ENCODE measurements at places on chromosomes 2 and 18.

- DNase-seq, result no peak
These were observed 67.5 kb downstream of the RMDN2 start for GRCh38 chr2:37992601-37993000.

DNA sequence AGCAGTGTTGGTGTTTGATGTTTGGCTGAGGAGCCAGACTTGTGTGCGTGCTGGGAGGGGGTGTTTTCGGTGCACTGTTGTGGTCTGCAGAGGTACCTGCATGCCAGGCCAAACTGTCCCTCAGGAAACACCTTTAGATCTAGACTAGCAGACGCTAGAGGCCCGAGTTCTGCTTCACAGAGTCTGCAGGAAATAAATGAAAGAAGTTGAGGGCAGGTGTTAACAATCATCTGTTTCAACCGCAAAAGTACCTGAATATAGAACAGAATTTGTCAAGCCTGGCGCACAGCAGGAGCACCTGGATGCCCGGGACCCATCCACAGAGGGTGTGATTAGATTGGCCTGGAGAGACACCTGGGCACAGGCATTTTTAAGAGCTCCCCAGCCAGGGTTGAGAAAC, 40.5 kb upstream of the REL start:
- no peak for DNase-seq

- no peak for DNase-seq
These were observed 86.3 kb downstream of the PTPN4 start for GRCh38 chr2:119846021-119846420.

- DNase-seq, result no peak
These were observed 78.8 kb downstream of the FHOD3 start for GRCh38 chr18:36376361-36376760.

- no peak for DNase-seq
These were observed 150.0 kb upstream of the ALKAL2 start for GRCh38 chr2:437756-438393.

GRCh38 chr2:67752199-67752598, 310.6 kb downstream of the C1D start:
- no peak for DNase-seq

DNA sequence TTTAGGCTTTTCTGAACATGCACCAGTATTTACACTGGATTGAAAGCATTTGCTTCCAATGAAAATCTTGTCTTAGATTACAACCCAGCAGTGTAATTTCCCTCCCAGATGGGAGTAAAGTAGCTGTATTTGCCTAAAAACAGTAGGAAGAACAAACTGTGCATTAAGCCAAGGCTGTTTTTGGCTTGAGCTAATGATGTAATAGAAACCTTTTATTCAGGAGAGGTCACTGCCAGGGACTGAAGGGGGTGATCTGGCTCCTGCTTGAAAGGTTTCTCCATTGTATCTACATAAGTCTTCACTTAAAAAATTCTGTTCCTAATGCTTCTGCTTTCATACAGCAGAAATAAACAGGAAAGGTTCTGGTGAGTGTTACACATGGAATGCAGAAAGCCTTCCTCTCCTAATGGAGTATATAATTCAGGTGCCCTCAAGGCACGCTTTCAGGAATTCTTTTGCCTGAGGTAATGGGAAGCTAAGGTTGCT, 74.4 kb downstream of the MEIS1 start:
- DNase-seq, result no peak

DNA sequence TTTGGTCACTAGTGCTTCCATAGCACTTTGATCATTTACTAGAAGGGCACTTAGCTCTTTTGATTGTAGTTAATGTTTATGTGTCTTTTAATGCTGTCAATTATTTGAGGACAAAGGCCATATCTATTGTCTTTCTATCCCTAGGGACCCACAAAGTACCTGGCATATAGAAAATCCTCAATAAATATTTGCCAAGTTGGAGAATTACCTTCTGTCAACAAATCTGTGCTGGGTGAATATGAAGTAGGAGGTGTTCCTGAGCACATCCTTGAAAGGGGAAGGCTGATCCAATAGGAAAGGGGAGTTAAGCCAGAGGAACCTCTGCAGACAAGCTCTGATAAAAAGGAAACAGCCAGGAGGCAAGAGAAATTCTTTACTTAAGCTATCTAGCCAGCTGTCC, 8.2 kb downstream of the DPP4 start:
- no peak for DNase-seq

DNA sequence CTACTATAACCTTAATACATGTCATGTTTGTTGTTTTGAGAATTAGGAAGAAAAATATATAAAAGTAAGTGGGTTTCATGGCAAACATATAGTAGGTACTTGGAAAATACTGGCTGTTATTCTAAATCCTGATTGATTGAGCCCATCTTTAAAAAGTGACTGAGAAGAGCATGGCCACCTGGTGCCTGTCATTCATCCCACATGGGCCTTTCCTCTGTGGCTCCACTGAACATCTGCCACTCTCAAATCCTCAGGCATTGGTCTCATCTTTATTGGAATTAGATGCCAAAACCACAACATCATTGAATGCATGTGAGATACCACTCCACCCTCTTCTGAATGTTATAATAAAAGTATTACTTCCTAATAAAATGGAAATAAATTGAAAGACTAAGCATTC, 101.6 kb upstream of the TTN start:
- DNase-seq, result no peak

- no peak for DNase-seq
These were observed 174.8 kb downstream of the ANKRD44 start for GRCh38 chr2:197135806-197136205.

DNA sequence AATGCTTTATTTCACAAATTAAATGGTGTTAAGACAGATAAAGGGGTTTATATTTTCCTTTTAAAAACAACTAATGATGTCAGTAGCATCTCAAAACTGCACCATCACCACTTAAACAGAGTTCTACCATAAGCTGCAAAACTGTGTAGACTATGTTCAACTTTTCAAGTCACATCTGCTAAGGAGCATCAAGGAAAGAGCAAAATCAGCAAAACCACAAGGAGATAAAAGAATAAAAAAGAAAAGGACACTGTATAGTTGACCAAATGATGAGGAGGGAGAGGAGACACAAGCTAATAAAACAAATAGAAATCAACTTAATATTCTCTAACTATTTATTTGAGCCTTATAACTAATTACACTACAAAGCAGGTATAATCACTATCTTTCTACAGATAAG, 33.9 kb downstream of the PRPF40A start:
- no peak for DNase-seq

DNA sequence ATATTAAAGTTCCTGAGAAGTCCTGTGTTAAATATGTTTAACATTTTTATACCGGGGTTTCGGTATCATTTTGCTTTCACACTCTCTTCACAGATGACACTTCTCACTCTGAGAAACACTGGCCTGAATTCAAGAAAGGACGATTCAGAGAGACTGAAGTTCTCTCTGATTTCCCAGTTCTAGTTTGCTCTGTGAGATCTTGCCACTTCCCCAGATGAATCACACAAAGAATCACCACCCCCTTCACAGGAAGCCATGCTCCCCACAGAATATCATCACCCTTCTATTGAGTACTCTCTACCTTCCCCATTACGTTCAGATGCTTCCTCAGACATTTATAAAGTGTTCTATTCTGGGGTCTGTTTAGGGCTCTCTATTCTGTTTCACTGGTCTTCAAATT, 16.1 kb upstream of the CD207 start:
- no peak for DNase-seq

DNA sequence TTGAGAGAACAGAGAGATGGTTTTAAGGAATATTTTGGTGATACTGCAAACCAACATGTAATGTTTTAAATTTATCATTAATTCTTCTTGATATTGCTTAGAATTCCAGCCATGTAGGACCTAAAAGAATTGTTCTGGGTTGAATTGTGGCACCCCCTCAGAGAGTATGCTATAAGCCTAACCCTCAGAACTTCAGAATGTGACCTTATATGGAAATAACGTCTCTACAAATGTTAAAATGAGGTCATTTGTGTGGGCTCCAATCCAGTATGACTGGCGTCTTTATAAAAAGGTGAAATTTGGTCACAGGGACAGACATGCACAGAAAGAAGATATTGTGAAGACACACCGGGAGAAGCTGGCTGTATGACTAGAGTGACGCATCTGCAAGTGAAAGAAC, 193.6 kb downstream of the NRXN1 start:
- no peak for DNase-seq

GRCh38 chr2:140891614-140892212, 1239.1 kb downstream of the LRP1B start:
- no peak for DNase-seq

DNA sequence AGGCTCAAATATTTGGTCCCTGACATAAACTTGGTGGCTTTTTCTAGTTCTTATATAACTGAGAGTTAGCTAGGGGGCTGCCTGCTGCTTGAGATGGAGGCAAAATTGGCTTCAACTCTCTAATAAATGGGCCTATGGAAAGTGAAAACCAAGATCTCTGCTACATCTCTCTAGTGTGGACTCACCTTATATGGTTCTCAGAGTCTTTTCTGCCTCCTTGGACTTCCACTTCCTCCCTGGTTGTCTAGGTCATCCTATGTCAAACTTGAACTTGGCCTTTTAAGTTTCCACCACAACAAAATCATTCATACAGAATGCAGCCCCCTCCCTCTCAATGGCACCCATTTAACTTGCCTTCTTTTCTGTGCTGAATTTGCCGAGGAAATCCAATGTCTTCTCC, 23.9 kb upstream of the ARHGAP25 start:
- DNase-seq, result no peak

GRCh38 chr2:96664366-96664925, 21.9 kb downstream of the FER1L5 start:
- DNase-seq, result no peak

DNA sequence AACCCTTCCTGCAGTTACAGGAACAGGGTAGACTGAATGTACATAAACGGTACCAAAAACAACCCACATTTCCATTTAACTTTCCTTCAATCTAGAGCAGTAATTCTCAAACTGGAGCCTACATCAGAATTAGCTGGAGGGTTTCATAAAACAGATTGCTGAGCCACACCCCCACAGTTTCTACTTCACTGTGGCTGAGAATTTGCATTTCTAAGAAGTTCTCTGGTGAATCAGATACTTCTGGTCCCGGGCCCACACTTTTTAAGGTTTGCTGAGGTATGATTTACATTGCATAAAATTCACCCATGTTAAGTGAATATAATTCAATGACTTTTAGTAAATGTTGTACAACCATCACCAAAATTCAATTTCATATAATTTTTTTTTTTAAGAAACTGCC, 113.7 kb downstream of the SRBD1 start:
- DNase-seq, result no peak

GRCh38 chr18:2814928-2815327, 31.9 kb upstream of the EMILIN2 start:
- no peak for DNase-seq

GRCh38 chr18:74114116-74114515, 33.5 kb downstream of the FBXO15 start:
- DNase-seq, result no peak

GRCh38 chr2:151191001-151191400, 70.7 kb downstream of the RBM43 start:
- no peak for DNase-seq

DNA sequence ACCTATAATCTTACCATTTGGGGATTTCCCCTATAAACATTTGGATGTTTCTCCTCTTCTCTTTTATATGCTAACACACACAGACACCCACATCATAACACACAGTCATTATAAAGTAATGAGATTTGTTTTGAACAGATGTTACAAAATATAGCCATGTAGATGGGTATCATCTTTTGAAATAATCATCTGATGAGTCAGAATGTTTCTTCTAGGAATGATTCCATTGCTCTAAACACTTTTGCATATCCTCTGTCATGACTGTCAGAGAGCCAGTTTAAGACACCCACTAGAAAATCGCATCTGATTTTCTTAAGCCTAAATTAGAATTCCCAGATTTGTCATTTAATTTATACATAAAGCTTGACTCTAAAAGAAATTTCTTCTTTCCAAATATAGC, 442.6 kb downstream of the CMPK2 start:
- no peak for DNase-seq

DNA sequence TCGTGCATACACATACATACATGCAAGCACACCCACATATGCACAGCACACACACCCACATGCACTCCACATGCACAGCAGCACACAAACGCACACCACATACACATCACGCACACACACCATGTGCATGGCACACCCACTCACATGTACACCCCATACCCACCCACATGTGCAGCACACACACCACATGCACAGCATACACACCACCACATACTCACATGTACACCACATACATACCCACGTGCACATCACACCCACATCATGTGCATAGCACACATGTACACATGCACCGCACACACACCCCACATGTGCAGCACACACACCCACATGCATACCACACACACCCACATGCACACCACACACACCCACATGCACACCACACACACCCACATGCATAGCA, 132.0 kb upstream of the RGPD4 start:
- no peak for DNase-seq

DNA sequence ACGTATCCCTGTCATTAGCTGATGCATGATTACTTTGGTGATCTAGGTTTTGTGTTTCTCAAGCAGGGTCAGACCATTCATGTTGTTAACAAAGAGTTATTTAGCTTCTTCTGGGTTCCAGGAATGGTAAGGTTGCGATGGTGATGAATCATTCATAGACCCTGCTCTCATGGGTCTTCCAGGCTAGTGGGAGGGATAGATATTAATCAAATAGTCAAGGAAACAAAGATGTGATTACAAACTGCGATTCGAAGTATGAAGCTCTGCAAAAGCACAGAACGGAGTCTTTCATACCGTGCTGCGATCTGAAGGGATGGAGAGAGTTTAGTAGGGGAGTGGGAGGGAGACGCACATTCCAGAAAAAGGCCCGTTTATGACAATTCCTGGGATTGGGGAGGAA, 42.1 kb downstream of the CAVIN2 start:
- no peak for DNase-seq

DNA sequence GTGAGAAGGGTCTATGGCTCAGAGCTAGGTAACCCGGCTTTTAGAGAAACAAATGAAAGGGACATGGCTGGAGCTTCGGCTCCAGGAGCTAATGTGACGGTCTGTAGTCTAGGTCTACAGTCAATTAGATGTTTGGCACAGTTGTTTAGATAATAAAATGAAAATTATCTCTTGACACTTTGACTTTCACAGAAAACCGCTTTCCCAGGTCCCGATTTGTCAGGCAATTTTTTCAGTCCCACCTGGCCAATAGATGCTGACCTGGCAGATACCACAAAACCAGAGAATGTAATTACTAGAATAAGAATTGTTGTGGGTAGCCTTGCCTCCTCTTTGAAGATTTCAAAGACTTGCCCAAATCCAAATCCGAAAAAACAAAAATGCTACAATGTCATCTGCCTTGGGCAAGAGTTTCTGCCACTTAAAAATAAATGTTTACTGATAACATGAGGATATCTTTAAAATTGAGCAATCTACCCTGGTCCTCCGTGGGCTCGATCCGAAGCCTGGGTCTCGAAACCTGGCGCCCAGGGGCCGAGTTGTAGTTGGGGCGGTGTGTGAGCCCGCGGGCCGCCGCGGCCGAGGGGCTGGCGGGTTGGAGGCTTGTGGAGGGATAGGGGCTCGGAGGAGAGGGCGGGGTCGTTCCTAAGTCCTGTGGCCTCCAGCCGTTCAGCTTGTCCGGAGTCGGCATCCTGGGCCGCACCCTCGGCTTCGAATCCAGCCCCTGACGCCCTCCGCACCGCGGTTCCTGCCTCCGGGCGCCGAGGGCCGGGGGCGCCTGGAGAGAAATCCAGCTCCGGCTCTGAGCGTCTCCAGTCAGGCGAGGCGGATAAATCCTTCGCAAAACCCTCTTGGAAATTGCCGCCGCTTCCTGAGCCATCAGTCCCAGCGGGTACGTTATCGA, 2.3 kb downstream of the EMX1 start:
- DNase-seq, result no peak

Data from activated CD8-positive, alpha-beta memory T cell treated with anti-CD3 and anti-CD28 coated beads for 48 hours (primary cell).